Activated naive CD8-positive, alpha-beta T cell treated with anti-CD3 and anti-CD28 coated beads for 36 hours (primary cell): ENCODE measurements at places on chromosomes 3 and 15. TPM values are rescaled to one million over a fixed set of nuclear protein-coding genes. Genes with fewer than 3 reads are reported as not detected.

DNA sequence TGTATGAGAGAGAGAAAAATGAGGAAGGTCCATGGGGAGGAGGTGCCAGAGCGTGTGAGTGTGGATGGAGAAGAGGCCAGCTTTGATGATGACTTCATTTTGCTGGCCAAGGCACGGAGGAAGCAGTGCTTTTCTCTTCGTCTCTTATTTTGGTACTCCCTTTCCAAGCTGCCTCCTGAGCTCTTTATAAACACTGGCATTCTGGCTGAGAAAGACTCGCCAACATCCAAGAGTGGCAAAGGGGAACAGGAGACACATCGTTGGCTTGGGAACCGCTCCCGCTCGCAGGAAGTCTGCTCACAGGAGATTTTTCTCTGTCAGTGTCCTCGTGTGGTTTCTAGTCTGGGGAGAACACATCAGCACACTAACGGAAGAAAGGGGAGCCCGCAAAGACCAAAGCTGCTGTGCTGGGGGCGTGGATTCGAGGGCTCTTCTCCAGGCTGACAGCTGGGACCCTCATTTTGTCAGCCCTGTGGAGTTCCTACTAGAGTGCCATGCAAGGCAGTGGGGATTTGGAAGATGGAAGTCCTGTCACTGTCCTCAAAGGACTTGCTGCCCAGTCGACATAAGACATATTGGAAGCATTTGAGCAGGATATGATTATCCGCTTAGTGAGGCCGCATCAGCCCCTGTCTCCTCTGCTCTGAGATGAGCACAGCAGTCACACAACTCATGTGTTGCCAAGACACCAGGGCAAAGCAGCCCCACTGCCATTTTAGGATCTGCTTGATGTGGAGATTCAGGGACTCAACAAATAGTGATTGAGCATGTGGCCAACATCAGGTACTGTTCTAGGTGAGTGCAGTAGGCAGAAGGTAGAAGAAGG is 8.0 kb upstream of the SEMA4B start:
- DNase-seq, result no peak

GRCh38 chr3:47413751-47414150 is 32.9 kb downstream of the PTPN23 start:
- no peak for DNase-seq

Gene EXD1
- total RNA-seq, result not detected

DNA sequence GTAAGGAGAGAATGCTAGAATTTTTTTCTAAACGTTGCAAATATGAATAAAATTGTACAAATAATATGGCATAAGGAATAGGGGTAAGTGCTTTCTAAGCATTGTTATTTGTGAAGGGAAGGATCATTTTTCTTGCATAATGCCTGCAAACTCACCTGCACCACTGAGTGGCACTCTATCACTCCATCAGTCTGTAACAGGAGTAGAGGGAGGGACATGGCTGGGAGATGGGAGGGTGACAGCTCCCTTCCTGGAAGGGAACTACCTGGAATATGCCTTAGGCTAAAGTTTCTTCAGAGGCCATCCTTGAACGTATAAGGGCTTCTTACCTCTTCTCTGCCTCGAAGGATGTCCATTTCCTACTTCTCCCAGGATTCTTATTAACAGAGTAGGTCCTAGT is 3.0 kb downstream of the NAALADL2 start:
- DNase-seq, result no peak

DNA sequence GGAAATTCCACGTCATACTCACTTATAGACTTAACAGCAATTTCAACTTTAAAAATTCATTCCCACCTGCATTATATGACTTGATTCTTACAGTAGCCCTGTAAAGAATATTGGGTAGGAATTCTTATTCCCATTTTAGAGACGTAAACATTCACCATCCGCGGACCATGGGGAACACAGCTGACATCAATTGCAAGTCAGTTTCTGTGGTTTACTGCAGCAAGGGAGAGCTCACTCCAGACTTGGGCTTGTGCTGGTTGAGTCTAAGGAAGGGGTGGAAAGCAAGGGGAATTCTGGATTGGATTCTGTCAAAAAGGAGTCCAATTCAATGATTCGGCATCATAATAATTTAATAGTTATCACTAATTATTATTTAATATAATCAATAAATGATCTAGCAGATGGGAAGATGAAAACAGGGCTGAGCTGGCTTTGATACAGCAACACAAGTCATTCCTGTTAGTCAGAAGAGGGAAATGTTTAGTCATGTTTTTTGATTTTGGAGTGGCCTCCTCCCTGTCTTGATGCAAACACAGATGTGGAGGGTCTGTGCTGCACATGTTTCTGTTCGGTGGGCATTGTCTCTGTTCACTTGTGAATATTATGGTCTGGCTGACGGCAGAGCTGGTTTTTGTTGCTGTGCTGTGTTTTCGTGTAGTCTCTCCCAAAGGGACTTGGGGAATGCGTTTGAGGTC is 9.7 kb downstream of the LIPC start:
- no peak for DNase-seq

- no peak for DNase-seq
Measured at GRCh38 chr15:36803773-36804172, 224.3 kb downstream of the CDIN1 start.

DNA sequence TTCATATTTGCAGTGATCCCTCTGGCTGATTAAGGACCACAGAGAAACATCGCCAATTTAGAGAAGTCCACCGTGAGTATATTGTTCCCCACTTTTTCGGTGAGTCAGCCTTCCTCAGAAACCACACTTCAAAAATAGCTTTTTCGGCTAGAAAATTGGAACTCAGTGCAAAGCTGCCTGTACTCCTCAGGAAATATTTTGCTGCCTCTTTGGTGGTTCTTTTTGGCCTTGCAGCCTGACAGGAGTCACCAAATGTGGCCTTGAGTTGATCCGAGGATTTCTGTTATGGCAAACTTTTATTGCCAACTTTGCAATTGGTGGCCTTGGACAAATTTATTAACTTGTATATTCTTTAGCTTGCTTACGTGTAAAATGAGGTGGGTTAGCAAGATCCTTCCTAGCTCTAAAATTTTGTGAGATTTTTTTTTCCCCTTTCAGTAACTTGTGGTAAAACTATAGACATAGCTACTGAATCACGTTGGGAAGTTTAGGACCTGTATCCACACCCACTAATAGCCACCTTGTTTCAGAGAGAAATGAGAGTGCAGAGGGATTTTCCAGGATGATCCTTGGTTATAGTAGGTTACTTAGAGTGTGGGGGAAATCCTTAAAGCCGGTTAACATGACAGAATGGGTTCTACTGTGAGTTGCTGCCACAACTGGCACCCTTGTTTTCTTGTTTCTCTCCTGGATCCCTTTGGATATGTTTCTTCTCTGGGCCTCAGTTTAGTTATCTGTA is 9.9 kb downstream of the ARL6IP5 start:
- no peak for DNase-seq

DNA sequence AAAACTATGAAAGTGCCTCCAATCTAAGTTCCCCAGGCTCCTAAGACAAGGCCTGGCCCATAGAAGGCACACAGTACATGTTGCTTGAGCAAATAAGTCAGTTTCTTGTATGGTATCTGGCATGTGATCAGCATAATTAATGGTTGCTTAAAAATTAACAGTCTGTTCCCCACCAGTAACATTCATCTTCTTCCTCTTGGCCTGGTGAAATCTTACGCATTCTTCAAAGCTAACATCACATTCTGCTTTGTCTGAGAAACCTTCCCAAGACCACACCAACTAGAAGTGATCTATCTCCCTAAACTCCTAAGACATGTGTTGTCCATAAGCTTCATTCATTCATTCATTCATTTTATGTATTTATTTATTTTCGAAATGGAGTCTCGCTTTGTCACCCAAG is 48.1 kb downstream of the LIPC start:
- no peak for DNase-seq

- no peak for DNase-seq
Measured at GRCh38 chr15:96553006-96553405, 222.5 kb downstream of the NR2F2 start.
